ENCODE measurements at places on chromosomes 7 and 10.

GRCh38 chr10:95246582-95247051, 44.2 kb downstream of the PDLIM1 start:
- peak; percentile 59 for DNase-seq

GRCh38 chr7:129163875-129164544, 19.5 kb downstream of the TSPAN33 start:
- DNase-seq: peak; percentile 38

DNA sequence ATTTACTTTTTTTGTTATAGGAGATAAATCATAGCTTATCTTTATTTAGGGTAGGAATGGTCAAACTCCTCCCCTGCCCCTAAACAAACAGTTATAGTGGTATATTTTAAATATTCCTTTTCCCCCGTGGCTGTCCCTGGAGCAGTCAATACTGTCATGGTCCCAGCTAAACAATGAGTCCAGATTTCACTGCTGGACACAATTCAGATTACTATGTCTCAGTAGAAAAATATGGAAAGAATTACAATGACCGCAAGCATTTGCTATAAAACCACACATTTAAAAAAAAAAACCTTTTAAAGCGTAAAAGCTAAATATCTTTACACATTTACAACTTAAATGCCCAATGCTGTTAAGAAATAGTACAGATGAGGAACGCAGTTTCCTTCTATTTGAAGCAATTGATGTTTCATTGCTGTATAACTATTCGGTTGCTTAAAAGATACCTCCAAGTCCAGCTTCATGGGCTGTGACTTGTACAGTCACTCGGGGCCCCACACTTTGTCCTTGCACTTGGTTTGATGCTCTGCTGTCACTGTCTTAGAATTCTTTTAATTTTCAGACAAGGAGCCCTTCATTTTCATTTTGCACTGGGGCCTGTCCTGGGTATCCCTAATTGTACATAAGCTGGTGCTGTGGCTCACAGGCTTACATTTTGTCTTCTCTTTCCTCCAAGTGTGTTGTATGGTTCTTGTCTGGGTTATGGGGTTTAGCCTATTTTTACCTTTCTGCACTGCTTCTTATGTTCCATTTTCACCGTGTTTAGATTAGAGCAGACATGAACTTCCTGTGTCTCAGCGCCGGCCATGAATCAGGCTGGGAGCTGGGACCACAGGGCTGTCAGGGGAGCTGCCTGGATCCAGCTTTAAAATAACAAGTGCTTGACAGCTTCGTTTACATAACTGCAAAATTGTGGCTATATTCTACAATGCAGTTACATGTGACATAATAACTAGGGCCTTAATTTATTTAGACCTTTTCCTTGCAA, 530.2 kb upstream of the FZD8 start:
- no peak for DNase-seq

DNA sequence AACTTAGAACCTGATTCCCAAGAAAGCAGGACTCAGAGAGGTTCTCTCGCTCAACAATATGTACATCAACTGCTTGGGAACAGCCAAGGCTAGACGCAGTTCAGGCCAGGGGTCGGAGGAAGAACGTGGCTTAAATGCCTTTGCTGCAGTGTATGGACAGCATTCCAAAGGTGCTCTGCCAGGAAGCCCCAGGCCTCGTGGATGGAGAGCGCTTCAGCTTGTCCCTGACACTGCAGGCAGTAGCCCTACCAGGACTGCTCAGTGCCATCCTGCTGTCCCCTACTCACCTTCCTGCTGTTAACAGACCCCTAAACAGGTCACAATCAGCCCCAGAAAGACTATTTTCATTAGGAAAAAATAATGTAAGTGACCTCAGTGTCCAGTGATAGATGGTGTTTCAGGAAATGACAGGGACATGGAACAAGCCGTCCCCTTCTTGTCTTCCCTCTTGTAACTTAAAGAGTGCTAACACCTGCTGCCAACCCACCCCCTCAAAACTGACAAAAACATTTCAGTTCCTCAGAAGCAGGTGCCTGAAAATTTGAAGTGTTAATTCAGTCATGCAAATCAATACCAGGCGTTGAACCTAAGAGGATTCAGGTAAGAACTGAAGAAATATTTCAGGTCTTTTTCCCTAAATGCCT, 16.5 kb downstream of the CREB3L2 start:
- DNase-seq: no peak

GRCh38 chr10:13291061-13291460, 8.8 kb downstream of the PHYH start:
- no peak for DNase-seq

DNA sequence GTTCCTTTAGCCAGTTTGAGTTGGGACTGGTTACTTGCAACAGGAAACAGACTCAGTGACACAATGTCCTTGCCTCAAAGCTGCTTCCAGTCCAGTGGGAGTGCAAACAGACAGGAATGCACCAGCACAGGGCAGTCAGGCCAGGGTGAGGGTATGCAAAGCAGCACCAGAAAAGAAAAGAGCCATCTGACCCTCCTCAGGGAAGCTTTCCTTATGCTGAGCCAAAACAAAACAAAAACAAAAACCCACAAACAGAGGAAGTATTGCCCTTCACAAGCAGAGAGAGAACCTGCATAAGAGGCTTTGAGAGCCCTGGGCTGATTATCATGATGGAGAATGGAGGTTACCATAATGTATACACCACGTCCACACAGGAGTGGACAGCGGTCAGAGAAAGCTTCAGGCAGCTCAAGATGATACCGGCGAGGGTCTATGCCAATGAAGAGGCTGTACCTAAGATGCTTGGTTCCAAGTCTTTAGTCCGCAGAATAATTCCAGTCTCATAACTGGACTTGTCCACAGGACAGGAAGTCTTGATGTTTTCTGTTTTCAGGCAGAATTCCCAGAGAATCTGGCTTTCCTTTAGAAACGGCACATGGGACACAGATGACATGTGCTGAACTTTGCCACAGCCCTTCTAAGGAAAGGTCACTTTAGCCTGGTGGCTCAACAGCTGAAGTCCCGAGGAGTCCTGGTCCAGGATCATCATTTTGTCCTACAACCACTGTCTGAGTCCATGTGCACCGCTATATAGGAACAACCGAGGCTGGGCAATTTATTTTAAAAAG, 263.3 kb downstream of the TNS3 start:
- no peak for DNase-seq

DNA sequence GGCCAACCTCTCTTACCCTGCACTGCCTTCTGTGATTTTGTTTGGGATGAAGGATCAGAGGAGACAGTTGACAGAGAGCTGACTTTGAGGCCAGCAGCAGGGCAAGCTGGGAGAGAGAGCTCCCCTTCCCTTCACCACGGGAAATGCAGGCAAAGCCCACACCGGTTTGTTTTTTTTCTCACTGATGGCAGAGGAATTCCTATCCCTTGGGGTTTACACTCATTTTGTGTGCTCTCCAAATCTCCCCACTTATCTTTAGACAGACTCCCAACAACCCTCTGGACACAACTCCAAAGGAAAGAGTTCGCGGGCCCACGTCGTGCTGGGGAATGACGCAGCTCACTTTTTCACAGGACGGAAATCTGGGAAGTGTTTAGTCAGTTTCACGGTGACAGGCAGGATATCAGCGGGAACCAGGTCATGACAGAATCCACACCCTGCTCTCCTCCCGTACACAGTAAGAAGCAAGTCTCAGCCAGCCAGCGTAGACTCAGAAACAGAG, 68.3 kb upstream of the FAM171A1 start:
- no peak for DNase-seq

DNA sequence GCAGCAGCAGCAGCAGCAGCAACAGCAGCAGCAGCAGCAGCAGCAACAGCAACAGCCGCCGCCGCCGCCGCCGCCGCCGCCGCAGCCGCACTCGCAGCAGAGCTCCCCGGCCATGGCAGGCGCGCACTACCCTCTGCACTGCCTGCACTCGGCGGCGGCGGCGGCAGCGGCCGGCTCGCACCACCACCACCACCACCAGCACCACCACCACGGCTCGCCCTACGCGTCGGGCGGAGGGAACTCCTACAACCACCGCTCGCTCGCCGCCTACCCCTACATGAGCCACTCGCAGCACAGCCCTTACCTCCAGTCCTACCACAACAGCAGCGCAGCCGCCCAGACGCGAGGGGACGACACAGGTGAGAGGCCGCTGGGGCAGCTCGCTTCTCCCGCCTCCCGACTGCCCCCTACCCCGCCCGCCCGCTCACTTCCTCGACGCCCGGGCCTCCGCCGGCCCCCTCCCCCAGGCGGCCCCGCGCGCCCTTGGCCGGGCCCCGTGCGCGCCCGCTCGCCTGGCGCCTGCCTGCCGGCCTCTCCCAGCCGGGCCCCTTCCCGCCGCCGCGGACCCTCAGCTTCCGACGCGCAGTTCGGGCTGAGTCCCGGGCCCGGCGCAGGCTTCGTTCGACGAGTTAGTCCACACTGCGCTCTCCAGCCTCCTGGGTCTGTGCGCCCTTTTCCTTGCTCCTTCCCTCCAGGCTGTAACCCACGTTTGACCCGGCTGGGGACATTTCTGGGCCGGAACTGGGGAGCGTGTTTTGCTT, 882 bp downstream of the DLX6 start:
- DNase-seq: no peak

GRCh38 chr7:140771826-140772225, 75.3 kb downstream of the NDUFB2 start:
- no peak for DNase-seq

DNA sequence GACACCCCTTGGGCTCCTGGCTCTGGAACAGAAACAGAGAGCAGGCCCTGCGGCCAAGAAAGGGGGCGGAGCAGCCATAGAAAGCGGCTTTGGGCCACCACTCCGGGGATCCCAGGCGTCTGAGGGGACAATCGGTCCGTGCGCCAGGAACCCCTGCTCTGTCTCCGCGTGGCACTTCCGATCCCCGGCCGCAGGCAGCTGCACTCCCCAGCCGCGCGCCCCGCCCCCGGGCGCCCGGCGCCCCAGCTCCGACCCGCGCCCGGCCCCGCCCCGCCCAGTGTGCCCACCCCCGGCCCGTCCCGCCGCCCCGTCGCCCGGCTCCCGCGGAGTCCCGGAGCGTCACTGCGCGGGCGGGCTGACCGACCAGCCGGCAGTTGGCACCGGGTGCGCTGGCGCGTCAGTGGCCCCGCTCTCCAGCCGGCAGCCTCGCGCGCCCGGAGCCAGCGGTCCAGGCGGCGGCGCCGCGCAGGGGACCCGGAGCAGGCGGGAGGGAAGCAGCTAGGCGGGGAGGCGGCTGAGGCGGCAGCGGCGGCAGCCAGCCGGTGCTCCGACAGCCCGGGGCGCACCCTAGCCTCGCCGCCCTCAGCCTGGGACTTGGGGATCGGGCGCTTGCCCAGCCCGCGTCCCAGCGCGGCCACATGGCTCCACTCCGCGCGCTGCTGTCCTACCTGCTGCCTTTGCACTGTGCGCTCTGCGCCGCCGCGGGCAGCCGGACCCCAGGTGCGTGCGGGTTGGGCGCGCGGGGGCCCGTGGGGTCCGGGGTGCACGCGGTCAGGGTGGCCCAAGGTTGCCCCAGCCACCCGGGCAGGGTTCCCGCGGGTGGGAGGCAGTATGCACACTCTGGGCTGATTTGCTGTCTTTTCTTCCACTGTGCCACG, at the start of gene ADAMTS14:
Gene ADAMTS14 (plus strand): TSS at position 342 of the 878 bp plus-strand sequence. CDS start 297 bp downstream, at position 639.
- DNase-seq: no peak

- DNase-seq: no peak
These were observed 28.9 kb downstream of the ADAP1 start for GRCh38 chr7:925601-926000.

- DNase-seq: no peak
These were observed 455.4 kb upstream of the C7orf33 start for GRCh38 chr7:148135116-148135515.

DNA sequence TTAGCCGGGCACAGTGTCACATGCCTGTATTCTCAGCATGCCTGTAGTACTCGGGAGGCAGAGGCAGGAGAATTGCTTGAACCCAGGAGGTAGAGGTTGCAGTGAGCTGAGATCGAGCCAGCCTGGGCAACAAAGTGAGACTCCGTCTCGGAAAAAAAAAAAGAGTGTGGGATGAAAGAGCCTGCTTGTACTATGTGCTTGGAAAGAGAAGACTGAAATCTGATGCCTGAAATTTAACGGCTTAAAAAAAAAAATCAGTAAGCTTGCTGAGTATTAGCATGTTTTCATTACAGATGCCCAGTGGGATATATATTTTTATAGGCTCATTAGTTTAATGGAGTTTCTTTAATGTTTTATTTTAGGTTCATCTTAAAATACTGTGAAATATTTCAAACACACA, 4.2 kb downstream of the NT5C2 start:
- DNase-seq: no peak

- DNase-seq: no peak
These were observed 41.1 kb upstream of the HNRNPH3 start for GRCh38 chr10:68290736-68291135.

- no peak for DNase-seq
These were observed 126.5 kb upstream of the VKORC1L1 start for GRCh38 chr7:65746398-65746669.

DNA sequence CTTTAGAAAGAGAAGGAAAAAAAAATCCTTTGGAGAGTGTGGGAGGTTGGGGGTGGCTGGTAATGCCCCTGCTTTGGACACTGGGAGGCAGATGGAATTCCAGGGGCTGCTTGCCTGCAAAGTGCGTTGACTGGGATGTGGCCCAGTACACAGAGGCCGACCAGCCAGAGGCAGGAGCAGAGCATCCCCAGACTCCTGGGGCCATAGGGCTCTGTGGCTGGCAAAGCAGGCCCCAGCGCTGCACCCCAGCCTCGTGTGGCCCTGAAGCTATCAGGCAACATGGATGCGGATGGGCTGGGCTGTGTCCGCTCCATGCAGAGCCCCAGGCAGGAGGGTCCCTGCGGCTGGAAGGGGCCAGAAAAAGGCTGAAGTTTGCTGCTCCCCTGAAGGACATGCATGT, 361.6 kb upstream of the FZD8 start:
- DNase-seq: no peak

DNA sequence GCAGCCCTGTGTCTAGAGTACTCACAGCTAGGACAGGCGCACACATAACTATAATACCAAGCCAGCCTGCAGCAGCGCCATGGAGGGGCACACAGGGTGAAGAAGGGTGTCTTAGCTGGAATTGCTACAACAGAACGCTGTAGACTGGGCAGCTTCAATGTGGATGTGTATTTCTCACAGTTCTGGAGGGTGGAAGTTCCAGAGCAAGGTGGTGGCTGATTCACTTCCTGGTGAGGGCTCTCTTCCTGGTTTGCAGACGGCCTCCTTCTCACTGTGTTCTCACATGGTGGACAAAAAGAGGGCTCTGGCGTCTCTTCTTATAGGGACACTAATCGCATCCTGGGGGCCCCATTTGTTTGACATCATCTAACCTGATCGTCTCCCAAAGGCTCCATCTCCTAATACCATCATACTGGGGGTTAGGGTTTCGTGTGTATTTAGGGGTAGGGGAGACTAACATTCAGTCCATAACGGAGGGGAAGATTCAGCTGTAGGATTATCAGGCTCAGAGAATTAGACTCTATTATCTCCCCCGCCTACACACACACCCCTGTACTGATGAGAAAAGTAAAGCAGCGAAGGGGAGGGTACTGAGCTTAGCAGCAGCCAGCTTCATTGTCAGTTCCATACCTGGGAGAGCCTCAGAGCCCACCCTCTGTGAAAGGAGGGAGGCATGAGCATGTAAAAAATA, 289.1 kb downstream of the CCDC3 start:
- no peak for DNase-seq

- DNase-seq: no peak
These were observed 22.4 kb downstream of the PDLIM1 start for GRCh38 chr10:95268438-95268837.

DNA sequence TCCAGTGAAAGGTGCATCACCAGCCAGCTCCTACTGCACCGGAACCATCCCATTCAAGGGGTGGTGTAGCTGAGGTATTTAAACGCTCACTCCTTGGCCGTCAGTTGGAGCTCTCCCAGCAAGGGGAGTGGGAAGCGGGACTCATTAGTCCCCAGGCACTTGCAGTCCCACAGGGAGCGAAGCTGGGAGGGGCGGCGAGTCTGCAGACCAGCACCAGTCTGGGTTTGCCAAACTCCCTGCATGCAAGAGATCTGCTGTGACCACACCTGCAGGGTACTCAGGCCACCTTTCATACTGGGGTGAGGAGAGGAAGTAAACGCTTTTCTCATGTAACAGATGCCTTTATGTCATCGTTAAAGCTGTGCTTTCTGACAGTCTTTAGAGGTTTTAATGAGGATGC, 187.9 kb downstream of the PTPRN2 start:
- no peak for DNase-seq

All from AG09319 (cell line).